ENCODE measurements at places on chromosomes 6 and 20.

DNA sequence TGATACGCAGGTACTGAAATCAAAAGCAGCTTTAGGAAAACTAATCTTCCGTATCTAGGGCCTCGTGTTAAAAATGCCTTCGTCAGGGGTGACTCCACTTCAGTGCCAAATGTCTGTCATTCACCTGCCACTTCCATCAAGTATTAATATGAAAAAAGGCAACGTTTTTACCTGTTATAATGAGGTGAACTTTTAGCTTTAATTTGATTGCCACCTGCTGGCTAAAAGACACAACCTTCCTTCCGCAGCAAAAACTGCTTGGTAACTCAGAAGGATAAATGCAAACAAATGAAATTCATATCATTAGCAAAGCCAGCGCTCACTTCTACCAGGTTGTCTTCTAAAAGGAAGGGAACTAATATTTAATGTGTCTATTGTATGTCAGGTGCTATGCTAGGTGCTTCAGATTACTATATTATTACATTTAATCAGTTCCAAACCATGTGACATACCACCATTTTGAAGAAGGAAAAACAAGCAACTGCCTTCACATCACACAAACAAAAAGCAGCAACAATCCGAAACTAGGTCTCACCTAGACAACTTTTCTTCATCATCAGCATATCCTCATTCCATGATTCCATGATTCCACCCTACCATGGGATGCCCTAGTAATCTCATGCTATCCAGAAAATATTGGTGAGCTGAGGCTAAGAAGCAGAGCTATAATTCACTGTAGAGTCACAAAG lies 20.6 kb upstream of the ARHGAP18 start:
- no peak for DNase-seq

DNA sequence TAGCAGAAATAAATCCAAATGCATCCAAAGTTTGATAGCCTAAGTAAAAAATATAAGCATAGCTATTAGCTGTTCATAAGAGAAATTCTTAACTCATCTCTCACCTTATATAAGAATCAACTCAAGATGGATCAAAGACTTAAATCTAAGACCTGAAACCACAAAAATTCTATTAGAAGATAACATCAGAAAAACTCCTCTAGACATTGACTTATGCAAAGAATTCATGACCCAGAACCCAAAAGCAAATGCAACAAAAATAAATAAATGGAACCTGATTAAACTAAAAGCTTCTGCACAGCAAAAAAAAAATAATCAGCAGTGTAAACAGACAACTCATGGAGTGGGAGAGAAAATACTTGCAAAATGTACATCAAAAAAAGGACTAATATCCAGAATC lies 184.3 kb downstream of the TFAP2A start:
- DNase-seq, result no peak

DNA sequence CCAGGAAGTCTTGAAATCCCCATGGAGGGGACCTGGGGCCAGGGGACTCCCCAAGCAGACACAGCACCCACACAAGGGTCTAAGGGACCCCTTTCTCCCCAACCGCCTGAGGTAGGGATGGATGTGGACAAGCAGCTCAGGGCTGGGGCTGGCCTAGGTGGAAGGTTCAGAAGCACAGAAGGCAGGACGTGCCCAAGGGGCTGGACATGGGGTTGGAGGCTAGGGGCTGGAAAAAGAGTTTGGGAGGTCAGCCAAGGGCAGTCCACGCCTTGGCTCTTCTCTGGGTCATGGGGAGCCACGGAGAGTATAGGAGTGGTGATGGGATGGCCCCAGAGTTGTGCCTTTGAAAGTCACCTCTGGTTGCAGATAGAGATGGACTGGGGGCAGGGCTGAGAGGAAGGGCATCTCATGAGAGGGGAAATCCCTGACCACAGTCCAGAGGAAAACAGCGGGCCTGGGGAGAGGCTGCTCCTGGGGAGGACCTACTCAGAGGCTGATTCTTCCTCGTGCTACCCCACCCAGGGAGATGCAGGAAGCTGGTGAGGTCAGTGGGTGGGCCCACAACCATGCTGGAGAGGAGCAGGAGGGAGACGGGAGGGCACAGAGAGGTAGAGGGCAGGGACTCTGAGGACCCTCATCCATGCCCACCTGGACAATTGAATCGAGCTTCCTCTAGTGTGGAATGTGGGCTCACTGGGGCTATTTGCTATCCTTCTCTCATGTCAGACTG lies 2.5 kb upstream of the HSPA12B start:
- no peak for DNase-seq

DNA sequence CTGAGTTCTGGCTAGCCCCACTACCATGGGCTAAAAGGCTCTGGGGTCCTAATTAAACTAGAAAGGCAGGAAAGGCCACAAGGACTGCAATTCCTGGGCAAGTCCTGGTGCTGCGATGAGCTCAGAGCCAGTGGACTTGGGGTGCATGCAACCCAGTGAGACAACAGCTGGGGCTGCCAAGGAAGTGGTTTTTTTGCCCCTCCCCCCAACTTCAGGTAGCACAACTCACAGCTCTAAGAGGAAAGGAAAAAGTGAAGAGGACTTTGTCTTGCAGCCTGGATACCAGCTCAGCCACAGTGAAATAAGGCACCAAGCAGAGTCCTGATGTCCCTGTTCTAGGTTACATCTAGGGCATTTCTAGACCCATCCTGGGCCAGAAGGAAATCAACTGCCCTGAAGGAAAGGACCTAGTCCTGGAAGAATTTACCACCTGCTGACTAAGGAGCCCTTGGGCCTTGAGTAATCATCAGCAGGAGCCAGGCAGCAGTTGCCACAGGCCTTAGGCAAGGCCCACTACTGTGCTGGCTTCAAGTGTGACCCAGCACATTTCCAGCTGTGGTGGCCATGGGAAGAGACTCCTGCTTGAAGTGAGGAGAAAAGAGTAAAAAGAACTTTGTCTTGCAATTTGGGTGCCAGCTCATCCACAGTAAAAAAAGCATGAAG lies 358.4 kb downstream of the BTBD3 start:
- DNase-seq, result no peak

DNA sequence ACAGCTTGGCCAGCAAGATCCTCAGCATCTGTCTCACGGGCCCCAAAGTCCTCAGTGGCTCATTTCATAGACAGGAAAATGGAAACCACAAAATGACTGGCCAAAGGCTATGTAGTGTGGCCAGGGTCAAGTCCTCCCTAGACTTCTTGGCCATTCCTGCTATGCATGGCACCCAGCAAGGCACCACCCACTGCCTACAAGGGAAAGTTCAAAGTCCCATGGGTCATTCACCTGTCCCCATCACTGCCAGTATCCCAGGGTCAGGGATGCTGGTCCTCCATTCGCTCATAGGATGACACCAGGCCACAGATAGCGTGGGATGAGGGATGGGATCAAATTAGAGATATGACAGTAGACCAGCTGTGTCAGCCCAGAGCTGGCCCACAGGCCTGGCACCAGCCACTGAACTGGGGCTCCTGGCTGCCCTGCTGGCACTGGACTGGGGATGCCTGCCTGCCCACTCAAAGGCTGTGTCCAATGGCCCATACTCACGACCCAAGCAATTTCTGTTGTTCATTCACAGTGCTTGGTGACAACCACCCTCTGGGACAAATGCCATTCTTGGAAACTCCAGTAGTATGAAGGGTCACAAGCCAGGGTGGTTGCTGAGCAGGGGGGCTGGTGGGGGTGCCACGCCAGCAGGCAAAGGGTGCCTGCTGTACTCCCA lies 11.6 kb downstream of the ADISSP start:
- DNase-seq, result no peak

DNA sequence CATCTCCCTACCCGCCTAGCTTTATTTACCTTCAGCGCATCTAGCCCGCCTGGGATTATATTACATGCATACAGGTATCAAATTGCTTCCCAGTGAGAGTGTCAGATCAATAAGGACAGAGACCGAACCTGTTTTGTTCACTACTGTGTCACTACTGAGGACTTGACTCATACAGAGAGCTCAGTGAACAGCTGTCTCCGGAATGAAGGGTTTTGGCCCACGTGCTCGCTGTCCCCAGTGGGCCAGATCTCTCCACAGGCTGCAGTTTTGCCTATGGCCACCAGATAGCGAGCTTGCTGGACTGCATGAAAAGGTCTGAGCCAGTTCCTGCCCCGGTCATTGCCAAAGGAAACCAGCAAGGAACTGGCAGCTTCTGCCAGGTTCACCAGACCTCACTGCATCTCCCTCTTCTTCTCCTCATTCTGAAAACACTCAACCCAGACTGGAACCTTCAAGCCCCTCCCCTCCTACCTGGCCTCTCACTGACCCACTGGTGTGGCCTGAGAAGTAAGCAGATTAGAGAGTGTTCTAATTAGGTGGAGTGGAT lies 150.8 kb downstream of the ZMYND8 start:
- DNase-seq, result no peak
